ENCODE measurements at places on chromosomes 2 and 18.

DNA sequence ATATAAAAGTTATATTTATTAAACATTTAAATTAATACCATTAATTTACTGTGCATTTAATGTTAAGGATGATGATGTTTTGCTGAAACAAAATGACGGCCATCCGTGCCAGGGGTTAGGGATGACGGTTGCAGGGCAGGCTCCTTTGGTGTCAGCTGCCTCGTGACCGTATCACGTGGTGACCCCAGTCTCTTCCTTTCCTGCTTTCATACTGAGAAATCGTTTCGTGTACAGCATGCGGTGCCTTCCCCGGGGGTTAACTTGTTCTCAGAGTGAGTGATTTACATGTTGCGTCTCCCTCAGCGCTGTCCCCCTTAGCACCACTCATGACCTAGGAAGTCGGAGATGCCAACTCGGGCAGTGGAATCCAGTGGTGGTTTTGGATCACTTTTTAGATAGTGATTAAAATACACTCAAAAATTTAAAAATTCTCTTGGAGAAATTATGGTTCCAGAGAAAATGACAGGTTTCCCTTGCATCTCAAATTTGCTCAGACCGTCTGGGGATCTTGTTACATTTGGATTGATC lies 290.8 kb downstream of the GBX2 start:
- no peak for DNase-seq

DNA sequence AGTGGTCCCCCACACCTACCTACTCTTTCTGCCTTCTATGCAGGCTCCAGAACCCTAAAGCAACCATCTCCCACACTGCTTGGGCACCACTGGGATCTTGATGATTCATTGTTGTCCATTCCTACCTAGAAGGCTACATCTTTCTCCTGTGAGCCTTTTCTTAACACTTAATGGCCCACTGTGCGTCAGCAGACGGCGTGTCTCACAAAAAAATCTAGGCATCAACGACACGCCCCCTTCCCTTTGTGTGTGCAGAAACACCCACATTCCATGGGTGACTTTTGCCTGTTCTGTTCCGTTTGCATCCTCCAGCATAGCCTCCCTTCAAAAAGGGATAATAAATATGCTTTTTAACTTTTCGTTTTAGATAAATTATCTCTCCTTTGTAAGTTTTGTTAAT lies 99.7 kb upstream of the CYRIA start:
- no peak for DNase-seq

DNA sequence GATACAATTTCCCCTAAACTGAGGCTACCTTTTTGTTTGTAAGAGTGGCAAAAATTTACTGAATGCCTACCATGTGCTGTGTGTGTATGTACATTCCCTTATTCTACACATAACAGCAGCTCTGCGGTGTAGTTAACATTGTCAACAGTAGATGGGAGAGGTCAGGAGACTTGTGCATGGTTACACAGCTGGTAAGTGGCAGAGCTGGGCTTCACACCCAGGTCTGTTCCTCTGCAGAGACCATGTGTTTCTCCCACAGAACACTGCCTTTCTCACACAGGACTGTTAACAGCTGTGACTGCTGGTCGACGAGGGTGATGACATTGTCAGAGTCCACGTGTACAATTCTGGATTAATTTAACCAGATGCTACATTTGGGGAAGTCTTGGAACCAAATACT lies 49.1 kb downstream of the EML6 start:
- DNase-seq, result no peak

DNA sequence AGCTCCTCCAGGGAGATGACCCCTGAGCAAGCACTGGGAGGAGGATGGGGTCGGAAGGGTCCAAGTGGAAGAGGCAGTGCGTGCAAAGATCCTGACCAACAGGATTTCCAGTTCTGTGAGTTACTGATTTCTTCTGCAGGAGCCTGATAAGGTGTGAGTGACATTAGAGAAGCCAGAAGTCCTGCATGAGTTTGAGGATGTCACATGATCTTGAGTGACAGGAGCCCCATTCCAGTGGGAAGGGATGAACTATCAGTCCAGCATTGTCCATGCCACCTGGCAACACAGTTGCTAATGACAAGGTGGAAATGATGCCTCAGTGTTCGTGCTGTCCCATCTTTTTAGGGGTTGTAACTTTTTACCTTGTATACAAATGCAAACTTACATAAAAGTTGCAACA lies 285.1 kb upstream of the HDAC4 start:
- no peak for DNase-seq

GRCh38 chr2:233006648-233007047 lies 6.4 kb downstream of the NGEF start:
- DNase-seq, result no peak

DNA sequence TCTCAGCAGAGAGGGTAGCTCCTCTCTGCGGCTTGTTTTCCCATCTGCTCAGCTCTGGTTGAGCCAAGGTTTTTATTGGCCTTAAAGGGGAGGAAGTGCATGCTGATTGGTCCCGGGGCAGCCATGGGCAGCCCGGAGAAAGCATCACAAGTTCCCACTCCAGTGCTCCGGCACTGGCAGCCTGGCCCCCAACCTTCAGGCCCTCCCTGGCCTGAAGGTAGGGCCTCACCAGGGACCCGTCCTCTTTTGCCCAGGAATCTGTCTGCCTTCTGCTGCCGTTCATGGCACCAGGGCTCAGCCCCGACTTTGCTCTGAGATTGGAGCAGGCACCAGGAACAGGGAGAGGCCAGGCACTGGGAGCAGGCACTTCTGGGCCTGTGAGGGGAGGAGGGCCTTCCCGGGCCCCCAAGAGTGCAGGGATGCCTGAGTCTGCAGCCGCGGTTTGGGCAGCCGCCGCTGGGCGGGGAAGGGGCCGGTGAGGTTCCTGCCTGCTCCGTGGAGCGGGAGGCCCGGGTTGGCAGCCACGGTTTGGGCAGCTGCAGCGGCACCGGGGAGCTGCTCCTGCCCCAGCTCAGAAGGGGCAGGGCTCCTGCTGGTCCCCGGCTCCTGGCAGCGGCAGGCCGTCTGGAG lies 17.5 kb upstream of the ILKAP start:
- DNase-seq, result no peak

- DNase-seq, result no peak
Measured at GRCh38 chr2:151553-152334, 105.4 kb upstream of the FAM110C start.

- no peak for DNase-seq
Measured at GRCh38 chr18:76932026-76932819, 109.9 kb downstream of the ZNF236 start.

DNA sequence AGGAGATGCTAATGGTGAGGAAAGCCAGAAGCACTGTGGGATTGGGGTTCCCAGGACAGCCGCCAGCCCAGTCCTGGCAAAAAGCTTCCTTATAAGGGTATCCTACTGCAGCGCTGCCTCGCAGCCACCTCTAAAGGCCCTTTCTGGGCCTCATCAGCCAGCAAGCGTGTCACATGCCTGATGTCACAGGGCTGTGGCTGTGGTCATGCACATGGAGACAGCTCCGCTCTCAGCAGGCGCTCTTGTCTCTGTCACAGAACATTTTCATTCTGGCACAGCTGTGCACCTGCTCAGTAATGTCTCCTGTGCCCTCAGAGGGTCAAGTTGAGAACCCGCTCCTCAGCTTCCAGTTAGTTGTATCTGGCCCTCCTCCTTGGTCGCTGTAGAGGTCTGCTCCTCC lies 17.7 kb upstream of the MAL start:
- no peak for DNase-seq

DNA sequence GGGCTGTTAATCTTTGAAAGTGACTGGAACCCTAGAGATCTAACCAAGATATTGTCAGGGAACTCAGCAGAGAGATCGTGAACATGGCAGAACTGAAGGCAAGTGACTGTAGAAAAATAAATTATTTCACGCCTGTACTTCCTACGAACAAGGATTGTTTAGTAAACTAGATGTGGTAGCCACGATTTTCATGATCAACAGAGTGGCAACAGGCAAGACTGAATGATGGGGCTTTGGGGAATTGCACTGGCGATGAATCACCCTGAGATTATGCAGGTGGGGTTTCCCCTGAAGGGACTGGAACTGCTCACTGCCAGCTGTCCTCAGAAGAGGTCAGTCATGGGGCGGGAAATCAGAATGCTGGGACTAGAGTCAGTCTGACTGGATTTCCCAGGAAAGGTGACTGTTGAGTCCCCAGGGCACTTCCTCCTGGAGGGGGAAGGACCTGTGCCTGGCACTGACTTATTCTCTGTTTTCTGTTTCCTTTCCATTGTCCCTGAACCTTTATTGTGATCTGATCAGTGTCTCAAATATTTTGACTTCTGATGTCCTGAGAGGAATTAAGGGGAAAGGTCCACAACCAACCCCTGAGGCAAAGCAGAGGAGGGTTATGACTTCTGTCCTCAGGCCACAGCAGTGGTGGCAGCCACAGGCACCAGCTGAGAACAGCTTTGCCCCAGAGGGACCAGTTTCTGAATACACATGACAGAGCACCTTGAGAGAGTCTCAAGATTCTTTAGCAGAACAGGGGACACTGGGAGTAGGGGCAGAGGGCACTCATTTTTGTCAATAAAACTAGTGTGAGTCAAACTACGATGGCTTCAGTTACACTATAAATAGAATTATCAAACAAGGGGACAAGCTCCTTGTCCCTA lies 70.0 kb downstream of the NAB1 start:
- no peak for DNase-seq

- no peak for DNase-seq
Measured at GRCh38 chr18:64986906-64987495, 763.8 kb upstream of the CDH7 start.

Data from KBM-7 (cell line).